ENCODE measurements at places on chromosomes 1 and 21. TPM values are rescaled to one million over a fixed set of nuclear protein-coding genes. Genes with fewer than 3 reads are reported as not detected.

Gene MLLT11
- total RNA-seq: 12.7 TPM

DNA sequence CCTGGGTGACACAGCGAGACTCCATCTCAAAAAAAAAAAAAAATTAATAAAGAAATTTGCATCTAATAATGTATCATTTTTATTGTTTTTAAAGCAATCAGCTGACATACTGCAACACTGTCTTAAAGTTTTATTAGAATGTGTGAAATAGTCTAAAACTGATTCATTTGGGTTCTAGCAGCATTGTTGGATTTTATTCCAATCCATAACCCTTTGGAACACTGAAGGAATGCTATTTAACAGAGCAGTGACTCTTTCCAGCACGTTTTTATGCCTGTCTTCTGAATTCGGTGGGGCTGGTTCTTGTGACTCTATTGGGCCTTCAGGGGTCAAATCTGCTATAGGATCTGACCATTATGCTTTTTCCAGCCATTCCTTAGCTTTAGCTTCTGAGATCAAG, 18.2 kb upstream of the FMO4 start:
- DNase-seq: no peak
- no peak overlapping the region for H3K4me3 ChIP-seq
- H3K27me3 ChIP-seq: no peaks in the 10 kb centered on the region
- peaks cover 11% of the 10 kb centered on the region for H3K36me3 ChIP-seq
- H3K4me1 ChIP-seq: peaks cover 63% of the 10 kb centered on the region

GRCh38 chr1:33438364-33439160, 7.7 kb upstream of the PHC2 start:
- no peak overlapping the region for H3K27ac ChIP-seq
- peaks cover 18% of the 10 kb centered on the region for H3K4me1 ChIP-seq
- H3K27me3 ChIP-seq: peaks cover 33% of the 10 kb centered on the region
- no peak for DNase-seq

DNA sequence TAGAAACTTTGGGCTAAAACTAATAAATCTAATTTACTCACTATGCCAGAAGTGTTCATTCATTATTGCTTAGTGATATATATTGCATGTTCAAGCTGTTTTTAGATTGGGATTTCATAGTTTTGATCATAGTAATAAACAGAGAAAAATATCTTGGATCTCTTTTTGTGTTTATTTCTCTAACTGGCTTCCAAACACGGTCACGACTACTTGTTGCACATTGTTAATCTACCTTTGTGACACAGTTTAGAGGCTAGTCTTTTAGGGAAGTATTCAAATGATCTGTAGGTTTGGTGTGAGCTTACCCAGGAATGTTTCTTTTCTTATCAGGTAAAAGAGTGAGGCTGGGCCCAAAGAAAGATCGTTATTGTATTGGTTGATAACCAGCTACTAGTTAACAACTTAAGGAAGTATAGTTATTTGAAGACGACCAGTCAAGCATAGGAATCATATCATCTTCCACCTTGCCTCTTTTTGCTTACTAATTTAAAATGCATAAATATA, 50.8 kb upstream of the FASLG start:
- no peaks in the 10 kb centered on the region for H3K4me1 ChIP-seq
- H3K27ac ChIP-seq: 0 out of 2 replicates have a peak overlapping the region, but pooled peaks have one; percentile 65
- no peaks in the 10 kb centered on the region for H3K27me3 ChIP-seq
- peaks cover 27% of the 10 kb centered on the region for H3K36me3 ChIP-seq

- no peak overlapping the region for H3K4me3 ChIP-seq
- peaks cover 11% of the 10 kb centered on the region for H3K27me3 ChIP-seq
- no peak for DNase-seq
- no peaks in the 10 kb centered on the region for H3K4me1 ChIP-seq
- H3K27ac ChIP-seq: no peak overlapping the region
Observed at GRCh38 chr1:4485398-4485797, 169.0 kb upstream of the AJAP1 start.

Gene PLA2G2F
- total RNA-seq: not detected

DNA sequence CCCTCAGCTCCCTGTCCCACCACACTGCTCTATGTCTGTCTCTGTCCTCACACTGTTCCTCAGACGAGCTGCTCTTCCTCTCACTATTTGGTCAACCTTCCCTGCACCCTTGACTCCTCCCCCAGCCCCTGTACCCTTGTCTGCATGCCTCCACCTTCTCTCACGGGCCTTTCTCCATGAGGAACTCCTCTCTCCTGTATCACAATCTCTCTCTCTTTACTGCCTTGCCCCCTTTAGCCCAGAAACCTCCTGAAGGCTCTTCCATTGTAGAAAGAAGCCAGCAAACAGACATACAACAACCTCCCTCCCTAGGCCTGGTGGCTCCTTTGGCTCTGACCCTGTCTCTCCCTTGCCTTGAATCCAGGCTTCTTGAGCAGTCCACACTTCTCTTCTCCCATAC, 251.6 kb upstream of the CSF3R start:
- no peak overlapping the region for H3K4me3 ChIP-seq
- H3K27ac ChIP-seq: no peak overlapping the region
- H3K36me3 ChIP-seq: no peaks in the 10 kb centered on the region
- H3K27me3 ChIP-seq: peaks cover 4% of the 10 kb centered on the region

DNA sequence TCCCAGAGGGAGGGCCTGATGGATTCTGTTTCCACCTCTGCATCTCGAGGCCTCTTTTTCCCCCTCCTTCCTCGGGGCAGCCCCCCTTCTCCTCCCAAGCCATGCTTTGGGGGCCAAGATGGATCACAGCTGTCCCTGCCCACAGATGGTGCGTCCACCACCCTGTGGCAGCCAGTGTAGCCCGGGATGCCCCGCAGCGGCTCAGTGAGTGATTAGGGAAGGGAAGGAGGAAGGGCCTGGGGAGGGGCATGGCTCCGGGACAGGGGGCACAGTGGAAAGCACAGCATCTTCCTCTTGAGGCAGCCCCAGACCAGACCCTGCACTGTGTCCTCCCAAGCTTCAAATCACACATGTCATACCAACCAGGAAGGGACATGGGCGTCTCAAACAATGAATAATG, 622.4 kb downstream of the MATN1 start:
- no peaks in the 10 kb centered on the region for H3K27me3 ChIP-seq
- H3K36me3 ChIP-seq: no peaks in the 10 kb centered on the region
- no peak for DNase-seq
- H3K27ac ChIP-seq: no peak overlapping the region
- peaks cover 7% of the 10 kb centered on the region for H3K4me1 ChIP-seq
- H3K4me3 ChIP-seq: no peak overlapping the region

Gene VWA1
- total RNA-seq: 28.3 TPM

- no peak overlapping the region for H3K27ac ChIP-seq
- H3K27me3 ChIP-seq: peaks cover 100% of the 10 kb centered on the region
- DNase-seq: no peak
- H3K4me1 ChIP-seq: peaks cover 11% of the 10 kb centered on the region
Observed at GRCh38 chr1:94257444-94257843, 20.1 kb upstream of the ARHGAP29 start.

DNA sequence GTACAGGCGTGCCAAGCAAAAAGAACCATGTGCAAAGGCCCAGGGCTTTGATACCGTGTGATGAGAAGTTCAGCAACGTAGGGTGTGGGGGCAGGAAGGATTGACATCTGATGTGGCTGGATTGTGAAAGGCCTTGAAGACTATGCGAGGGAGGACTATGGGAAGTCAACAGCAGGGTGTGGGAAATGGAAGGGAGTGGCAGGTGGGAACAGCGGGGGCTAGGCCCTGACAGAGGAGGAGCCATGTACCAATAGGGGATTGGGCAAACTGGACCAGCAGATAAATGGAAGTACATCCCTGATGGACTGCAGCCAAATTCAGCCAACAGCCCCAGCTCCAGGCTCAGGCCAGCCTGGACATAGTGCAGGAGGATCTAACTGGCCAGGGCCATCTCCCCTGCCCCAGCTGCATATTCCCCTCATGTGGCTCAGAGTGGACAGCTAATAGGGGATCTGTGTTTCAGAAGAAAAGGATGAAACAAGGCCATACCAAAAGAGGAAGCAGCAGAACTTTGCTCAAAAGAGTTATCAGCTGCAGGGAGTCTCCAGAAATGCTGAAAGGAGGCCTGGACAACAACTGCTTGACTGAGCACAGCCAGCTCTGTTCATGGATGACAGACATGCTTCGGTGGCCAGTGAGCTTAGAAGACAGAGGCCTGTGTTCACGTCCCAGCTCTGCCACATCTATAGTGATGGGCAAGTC, 140.2 kb upstream of the SGIP1 start:
- no peak for DNase-seq
- no peaks in the 10 kb centered on the region for H3K4me1 ChIP-seq
- H3K27ac ChIP-seq: no peak overlapping the region
- H3K27me3 ChIP-seq: no peaks in the 10 kb centered on the region

GRCh38 chr1:41319106-41319755, 42.0 kb upstream of the FOXO6 start:
- no peak overlapping the region for H3K4me3 ChIP-seq
- no peaks in the 10 kb centered on the region for H3K36me3 ChIP-seq
- H3K4me1 ChIP-seq: peaks cover 28% of the 10 kb centered on the region
- H3K27me3 ChIP-seq: peaks cover 2% of the 10 kb centered on the region

DNA sequence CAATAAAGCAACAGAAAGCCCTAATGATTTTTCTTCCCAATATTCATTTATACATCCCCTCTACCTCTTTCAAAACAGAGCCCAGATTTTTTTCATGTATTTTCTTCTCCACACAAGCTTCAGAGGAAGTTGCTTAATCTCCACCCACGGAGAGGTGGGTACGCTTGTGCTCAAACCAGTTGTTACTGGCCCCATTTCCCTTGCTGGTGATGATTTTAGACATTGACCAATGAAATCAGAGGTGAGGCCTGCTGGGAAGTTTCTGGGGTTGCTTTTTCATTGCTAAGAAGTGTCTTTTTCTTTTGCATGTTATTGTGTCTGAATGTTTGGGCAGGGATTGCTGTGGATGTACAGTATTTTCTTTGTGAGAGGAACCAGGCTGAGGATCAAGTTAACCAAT, 448.1 kb upstream of the B3GALT2 start:
- DNase-seq: no peak
- peaks cover 10% of the 10 kb centered on the region for H3K4me1 ChIP-seq
- no peak overlapping the region for H3K4me3 ChIP-seq
- H3K27ac ChIP-seq: no peak overlapping the region
- no peaks in the 10 kb centered on the region for H3K27me3 ChIP-seq

Gene PKLR
- 2.5 TPM for total RNA-seq

GRCh38 chr1:177975588-177976495, 6.0 kb upstream of the SEC16B start:
- H3K27me3 ChIP-seq: no peaks in the 10 kb centered on the region
- 0 out of 2 replicates have a peak, but pooled peaks cover 3% of the 10 kb centered on the region for H3K36me3 ChIP-seq
- no peak overlapping the region for H3K27ac ChIP-seq
- no peak for DNase-seq
- H3K4me1 ChIP-seq: no peaks in the 10 kb centered on the region

Gene PLPPR5
- total RNA-seq: 2.2 TPM

Gene CD1C
- total RNA-seq: not detected

DNA sequence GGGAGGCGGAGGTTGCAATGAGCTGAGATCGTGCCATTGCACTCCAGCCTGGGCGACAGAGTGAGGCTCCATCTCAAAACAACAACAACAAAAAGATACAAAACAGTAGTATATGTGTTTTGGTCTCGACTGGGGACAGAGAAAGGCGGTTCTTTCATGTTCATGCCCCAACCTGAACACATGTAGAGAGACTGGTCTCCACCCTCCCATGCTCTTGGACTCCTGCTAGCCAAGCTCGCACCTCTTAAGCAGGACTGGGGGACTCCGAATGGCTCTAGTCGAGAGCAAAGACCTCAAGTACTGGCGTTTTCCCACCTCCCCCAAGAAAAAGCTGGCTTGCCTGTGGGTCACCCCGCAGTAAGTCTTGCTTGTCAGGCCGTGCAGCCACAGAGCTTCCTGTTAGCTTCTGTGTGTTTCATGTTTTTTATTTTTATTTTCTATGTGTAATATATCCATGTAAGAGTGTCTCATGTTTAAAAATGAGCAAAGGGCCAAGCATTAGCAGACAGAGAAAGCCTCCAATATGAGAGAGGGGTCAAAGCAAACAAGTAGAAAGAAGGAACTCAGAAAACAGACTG, 91.6 kb downstream of the SCCPDH start:
- no peak for DNase-seq
- no peak overlapping the region for H3K27ac ChIP-seq
- no peak overlapping the region for H3K4me3 ChIP-seq

DNA sequence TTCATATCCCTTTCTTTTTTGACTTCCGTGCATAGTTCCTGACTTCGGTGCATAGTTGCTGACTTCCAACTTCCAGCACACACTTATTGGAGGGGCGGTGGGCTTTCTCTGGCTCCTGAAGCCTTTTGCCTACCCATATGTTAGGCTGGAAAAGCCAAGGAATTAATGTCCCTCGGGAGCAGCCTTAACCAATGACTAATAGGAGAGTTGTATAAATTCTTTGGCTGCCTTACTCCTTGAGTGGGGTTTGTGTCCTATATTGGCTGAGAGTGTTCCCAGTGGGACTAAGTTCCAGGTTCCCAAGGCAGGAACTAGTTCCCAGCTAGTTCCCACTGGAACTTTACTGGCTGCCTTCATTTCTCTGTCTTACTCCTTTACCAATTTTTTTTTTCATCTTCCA, 105.7 kb downstream of the ZNF326 start:
- no peak overlapping the region for H3K27ac ChIP-seq
- H3K36me3 ChIP-seq: peaks cover 8% of the 10 kb centered on the region
- H3K4me1 ChIP-seq: peaks cover 3% of the 10 kb centered on the region
- H3K4me3 ChIP-seq: no peak overlapping the region

GRCh38 chr1:235093013-235093695, 35.5 kb downstream of the TOMM20 start:
- H3K36me3 ChIP-seq: no peaks in the 10 kb centered on the region
- H3K4me3 ChIP-seq: peak overlapping the region; percentile 67
- peaks cover 36% of the 10 kb centered on the region for H3K4me1 ChIP-seq

Gene TTC39A
- 8.4 TPM for total RNA-seq

- 0 out of 2 replicates have a peak, but pooled peaks cover 3% of the 10 kb centered on the region for H3K4me1 ChIP-seq
- DNase-seq: no peak
- H3K4me3 ChIP-seq: no peak overlapping the region
- no peaks in the 10 kb centered on the region for H3K27me3 ChIP-seq
- no peaks in the 10 kb centered on the region for H3K36me3 ChIP-seq
- H3K27ac ChIP-seq: no peak overlapping the region
Observed at GRCh38 chr1:33880305-33880704, 16.4 kb downstream of the HMGB4 start.

GRCh38 chr21:31358158-31358557, 14.1 kb upstream of the TIAM1 start:
- no peak for DNase-seq
- no peak overlapping the region for H3K27ac ChIP-seq
- no peaks in the 10 kb centered on the region for H3K36me3 ChIP-seq
- no peaks in the 10 kb centered on the region for H3K27me3 ChIP-seq
- H3K4me1 ChIP-seq: no peaks in the 10 kb centered on the region
- no peak overlapping the region for H3K4me3 ChIP-seq

- H3K27ac ChIP-seq: no peak overlapping the region
- H3K4me3 ChIP-seq: no peak overlapping the region
- H3K27me3 ChIP-seq: peaks cover 2% of the 10 kb centered on the region
- no peaks in the 10 kb centered on the region for H3K36me3 ChIP-seq
- DNase-seq: no peak
- no peaks in the 10 kb centered on the region for H3K4me1 ChIP-seq
Observed at GRCh38 chr1:19577561-19577960, 66.5 kb upstream of the NBL1 start.

GRCh38 chr1:53352561-53352960, 24.7 kb upstream of the LRP8 start:
- no peak overlapping the region for H3K4me3 ChIP-seq
- no peaks in the 10 kb centered on the region for H3K36me3 ChIP-seq
- peaks cover 9% of the 10 kb centered on the region for H3K27me3 ChIP-seq
- no peak for DNase-seq
- peaks cover 19% of the 10 kb centered on the region for H3K4me1 ChIP-seq
